Osteocyte (in vitro differentiated cells): ENCODE measurements at places on chromosomes 16 and 17. TPM values are rescaled to one million over a fixed set of nuclear protein-coding genes. Genes with fewer than 3 reads are reported as not detected.

GRCh38 chr17:73799781-73800627, 155.8 kb upstream of the SDK2 start:
- no peaks in the 10 kb centered on the region for H3K36me3 ChIP-seq
- DNase-seq = no peak
- peaks cover 5% of the 10 kb centered on the region for H3K4me1 ChIP-seq
- no peak overlapping the region for H3K4me3 ChIP-seq
- H3K27ac ChIP-seq = no peak overlapping the region

DNA sequence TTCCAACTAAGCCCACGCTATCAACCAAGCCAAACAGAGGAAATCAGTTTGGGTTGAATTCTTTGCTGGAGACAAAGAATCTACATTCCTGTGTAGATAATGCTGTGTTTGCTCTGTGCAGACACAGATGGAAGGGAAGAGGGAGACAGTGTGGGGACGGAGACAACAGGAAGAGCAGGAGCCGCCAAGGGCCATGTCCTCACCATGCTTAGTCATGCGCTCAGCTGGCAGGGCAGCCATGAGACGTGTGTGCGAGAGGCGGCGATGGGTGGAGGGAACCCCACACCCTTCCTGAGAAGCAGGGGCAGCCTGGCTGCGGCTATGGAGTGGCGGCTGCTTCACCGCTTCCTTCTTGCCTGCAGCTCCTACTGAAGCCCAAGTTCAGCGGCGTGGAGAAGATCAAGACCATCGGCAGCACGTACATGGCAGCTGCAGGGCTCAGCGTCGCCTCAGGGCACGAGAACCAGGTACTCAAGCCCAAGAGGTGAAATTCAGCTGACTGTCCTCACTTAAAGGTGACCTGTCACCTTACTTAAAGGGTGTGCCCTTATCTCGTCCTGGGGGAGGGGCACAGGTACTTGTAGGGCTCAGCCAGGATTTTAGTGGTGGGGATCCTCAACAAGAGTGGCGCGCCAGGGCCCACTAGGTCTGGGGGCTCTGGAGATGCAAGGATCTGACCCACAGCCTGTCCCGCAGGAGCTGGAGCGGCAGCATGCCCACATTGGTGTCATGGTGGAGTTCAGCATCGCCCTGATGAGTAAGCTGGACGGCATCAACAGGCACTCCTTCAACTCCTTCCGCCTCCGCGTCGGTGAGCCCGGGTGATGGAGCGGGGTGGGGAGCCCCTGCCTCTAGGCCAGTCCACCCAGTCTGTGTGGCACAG, 47.5 kb downstream of the ADCY7 start:
- no peak overlapping the region for H3K27ac ChIP-seq
- peak; percentile 83 for DNase-seq
- no peaks in the 10 kb centered on the region for H3K27me3 ChIP-seq
- H3K4me1 ChIP-seq = peaks cover 22% of the 10 kb centered on the region
- peaks cover 30% of the 10 kb centered on the region for H3K36me3 ChIP-seq

The MKS1 gene
- total RNA-seq = 21.5 and 24.1 TPM in 2 replicates

The RAB37 gene
- total RNA-seq = not detected in 2 replicates

The KCNJ12 gene
- total RNA-seq = 2.3 and 2.4 TPM in 2 replicates

GRCh38 chr17:82577300-82577699, 57.8 kb downstream of the FOXK2 start:
- peaks cover 19% of the 10 kb centered on the region for H3K36me3 ChIP-seq
- no peak overlapping the region for H3K4me3 ChIP-seq
- H3K4me1 ChIP-seq = no peaks in the 10 kb centered on the region
- no peak overlapping the region for H3K27ac ChIP-seq
- DNase-seq = no peak

DNA sequence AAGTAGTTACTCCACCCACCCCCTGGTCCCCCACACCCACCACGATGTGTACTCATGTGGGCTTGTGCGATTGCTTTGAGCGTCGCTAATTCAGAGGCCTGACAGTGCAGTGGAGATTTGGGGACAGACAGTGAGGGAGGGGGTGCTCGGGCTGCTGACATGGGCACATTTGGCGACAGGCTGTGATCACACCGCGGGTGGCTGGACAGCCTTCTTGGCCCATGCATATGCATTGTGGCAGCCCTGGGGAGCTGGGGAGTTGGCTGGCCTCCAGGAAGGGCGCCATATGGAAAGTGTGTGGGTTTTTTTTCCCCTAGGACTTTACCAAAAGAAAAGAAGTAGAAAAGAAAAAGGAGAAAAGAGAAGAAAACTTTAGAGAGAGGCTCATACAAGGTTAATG, 275.5 kb upstream of the N4BP1 start:
- H3K27me3 ChIP-seq = no peaks in the 10 kb centered on the region
- H3K4me3 ChIP-seq = no peak overlapping the region
- DNase-seq = no peak
- H3K4me1 ChIP-seq = no peaks in the 10 kb centered on the region

The LYRM9 gene
- total RNA-seq = 10.9 and 12.6 TPM in 2 replicates

GRCh38 chr16:72848028-72848400, 199.9 kb downstream of the ZFHX3 start:
- peaks cover 10% of the 10 kb centered on the region for H3K36me3 ChIP-seq
- H3K27me3 ChIP-seq = no peaks in the 10 kb centered on the region
- peaks cover 89% of the 10 kb centered on the region for H3K4me1 ChIP-seq
- H3K27ac ChIP-seq = peak overlapping the region; percentile 99
- H3K4me3 ChIP-seq = no peak overlapping the region

DNA sequence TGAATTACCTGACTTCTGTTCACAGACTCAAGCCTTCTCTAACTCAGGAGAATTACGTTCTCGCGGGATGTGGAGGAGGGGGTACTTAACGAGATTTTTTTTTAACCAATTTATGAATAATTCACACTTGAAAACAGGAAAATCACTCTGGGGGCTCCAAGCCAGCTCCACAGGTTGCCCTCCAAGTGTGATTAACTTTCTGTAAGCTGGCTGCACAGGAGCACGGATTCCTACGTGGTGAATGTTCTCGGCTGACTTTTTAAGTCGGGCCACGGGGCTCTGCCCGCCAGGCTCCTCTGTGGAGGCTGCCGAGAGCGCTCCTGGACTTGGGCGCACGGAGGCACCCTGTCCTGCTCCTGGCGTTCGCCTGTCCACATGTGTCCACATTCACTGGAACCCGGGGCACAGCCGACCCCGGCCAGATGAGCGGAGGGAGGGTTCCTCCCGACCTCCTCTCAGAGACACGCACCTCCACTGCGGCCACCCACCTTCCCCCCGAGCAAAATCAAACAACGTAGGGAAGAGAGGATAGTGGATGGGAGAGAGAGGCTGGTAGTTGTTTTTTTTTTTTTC, 147.1 kb upstream of the CHMP6 start:
- peaks cover 24% of the 10 kb centered on the region for H3K36me3 ChIP-seq
- H3K27ac ChIP-seq = no peak overlapping the region
- DNase-seq = no peak

DNA sequence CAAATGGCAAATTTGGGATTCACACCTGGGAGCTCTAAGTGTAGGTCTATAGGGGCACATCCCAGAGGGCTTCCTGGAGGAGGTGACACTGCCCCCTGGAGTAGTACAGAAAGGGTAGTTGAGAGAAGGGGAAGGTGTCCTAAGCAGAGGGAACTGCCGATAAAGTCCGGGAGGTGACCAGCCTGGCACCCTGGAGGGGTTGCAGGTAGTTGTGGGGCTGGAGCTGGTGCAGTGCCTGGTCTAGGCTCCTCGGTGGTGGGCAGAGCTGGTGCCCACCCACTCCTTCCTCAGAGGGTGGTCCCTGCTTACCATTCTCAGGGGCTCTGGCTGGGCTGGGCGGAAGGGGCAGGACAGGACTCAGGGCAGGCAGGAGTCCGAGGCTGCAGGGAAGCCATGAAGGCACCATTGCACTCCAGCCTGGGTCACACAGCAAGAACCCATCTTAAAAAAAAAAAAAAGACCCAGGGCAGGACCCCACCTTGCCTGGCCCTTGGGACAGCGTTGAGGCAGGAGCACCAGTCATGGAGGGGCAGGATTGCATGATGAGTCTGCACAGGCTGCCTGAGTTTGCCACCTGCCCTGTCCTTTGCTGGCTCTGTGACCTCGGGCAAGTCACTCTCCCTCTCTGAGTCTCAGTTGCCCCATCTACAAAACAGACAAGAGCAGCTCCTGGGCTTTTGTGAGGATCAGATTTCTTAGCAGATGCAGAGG, 43.8 kb downstream of the LAT start:
- H3K4me3 ChIP-seq = no peak overlapping the region
- DNase-seq = no peak
- H3K36me3 ChIP-seq = no peaks in the 10 kb centered on the region
- no peaks in the 10 kb centered on the region for H3K27me3 ChIP-seq
- H3K4me1 ChIP-seq = peaks cover 12% of the 10 kb centered on the region

- no peak overlapping the region for H3K27ac ChIP-seq
- H3K4me1 ChIP-seq = no peaks in the 10 kb centered on the region
- no peak overlapping the region for H3K4me3 ChIP-seq
- no peak for DNase-seq
- H3K27me3 ChIP-seq = no peaks in the 10 kb centered on the region
- no peaks in the 10 kb centered on the region for H3K36me3 ChIP-seq
These were observed 31.5 kb downstream of the WSCD1 start for GRCh38 chr17:6101706-6102105.

- H3K4me3 ChIP-seq = no peak overlapping the region
- no peak overlapping the region for H3K27ac ChIP-seq
- no peak for DNase-seq
- no peaks in the 10 kb centered on the region for H3K4me1 ChIP-seq
These were observed 7.5 kb downstream of the HID1 start for GRCh38 chr17:74964988-74965622.

DNA sequence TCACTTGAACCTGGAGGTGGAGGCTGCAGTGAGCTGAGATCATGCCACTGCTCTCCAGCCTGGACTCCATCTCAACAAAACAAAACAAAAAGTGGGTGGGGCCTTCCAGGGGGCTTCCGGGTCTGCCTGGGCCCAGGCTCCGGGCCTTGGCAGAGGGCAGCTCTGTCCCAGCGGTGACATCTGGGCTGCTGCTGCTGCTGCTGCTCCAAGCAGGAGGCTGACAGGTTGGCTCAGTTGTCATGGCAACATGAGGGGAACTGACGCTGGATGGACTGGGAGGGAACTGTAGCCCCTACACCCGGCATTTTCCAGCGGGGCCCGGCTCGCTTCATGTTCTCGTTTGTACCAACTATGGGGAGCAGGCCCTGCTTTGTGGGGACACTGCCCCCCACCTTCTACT, 4.0 kb downstream of the BAIAP3 start:
- H3K36me3 ChIP-seq = no peaks in the 10 kb centered on the region
- H3K27me3 ChIP-seq = peaks cover 24% of the 10 kb centered on the region
- no peak overlapping the region for H3K4me3 ChIP-seq

DNA sequence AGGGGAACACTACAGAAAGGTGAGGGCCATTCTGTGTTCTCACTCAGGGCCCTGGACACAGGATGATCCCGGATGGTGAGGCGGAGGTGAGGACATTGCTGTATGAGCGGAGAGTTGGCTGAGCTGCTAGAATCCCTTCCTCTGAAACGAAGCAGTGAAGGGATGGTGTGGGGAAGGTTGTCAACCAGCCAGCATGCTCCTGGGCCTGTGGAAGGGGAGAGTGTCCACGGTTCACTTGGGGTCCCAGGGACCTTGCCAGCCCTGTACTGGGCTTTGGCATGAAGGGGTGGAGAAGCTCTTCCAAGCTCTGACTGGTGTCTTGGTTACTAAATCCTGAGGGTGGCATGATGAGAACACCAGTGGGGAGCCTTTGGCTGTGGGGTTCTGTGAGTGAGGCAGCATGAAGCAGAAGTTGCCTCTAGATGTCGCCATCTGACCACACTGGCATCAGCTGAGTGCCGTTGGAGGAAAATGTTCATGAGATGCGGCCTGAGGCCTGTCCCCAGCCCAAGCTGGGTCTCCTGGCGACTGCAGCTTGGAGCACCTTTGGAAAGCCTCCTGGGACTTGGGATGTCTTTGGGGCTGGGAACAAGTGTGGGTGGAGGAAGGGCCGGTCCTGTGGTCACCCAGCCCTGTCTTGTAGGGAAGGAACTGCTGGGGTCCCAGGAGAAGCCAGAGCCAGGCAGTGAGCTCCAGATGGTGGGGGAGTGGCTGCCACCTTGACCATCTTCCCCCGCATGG, 14.8 kb downstream of the PDP2 start:
- H3K27me3 ChIP-seq = no peaks in the 10 kb centered on the region
- H3K4me3 ChIP-seq = no peak overlapping the region
- H3K36me3 ChIP-seq = peaks cover 4% of the 10 kb centered on the region
- no peak for DNase-seq
- peaks cover 11% of the 10 kb centered on the region for H3K4me1 ChIP-seq
- no peak overlapping the region for H3K27ac ChIP-seq

DNA sequence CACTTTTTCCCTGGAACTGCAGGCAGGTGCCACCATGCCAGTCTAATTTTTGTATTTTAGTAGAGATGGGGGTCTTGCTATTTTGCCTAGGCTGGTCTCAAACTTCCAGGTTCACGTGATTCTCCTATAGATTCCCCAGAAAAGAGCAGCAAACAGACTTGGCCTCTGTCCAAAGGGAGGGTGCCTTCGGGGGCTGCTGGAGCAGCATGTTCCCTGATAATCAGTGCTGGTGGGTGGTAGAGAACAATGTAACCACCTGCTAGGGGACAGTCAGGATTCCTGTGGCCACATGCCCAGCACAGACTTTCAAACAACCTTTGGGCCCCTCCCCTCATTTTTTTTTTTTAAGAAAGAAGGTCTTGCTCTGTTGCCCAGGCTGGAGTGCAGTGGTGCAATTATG, 14.2 kb upstream of the CCNF start:
- no peak overlapping the region for H3K27ac ChIP-seq
- H3K27me3 ChIP-seq = peaks cover 26% of the 10 kb centered on the region
- peaks cover 6% of the 10 kb centered on the region for H3K4me1 ChIP-seq
- H3K4me3 ChIP-seq = no peak overlapping the region

The TOM1L1 gene
- total RNA-seq = 33.9 and 34.6 TPM in 2 replicates

The NT5M gene
- 3.5 and 3.7 TPM in 2 replicates for total RNA-seq

DNA sequence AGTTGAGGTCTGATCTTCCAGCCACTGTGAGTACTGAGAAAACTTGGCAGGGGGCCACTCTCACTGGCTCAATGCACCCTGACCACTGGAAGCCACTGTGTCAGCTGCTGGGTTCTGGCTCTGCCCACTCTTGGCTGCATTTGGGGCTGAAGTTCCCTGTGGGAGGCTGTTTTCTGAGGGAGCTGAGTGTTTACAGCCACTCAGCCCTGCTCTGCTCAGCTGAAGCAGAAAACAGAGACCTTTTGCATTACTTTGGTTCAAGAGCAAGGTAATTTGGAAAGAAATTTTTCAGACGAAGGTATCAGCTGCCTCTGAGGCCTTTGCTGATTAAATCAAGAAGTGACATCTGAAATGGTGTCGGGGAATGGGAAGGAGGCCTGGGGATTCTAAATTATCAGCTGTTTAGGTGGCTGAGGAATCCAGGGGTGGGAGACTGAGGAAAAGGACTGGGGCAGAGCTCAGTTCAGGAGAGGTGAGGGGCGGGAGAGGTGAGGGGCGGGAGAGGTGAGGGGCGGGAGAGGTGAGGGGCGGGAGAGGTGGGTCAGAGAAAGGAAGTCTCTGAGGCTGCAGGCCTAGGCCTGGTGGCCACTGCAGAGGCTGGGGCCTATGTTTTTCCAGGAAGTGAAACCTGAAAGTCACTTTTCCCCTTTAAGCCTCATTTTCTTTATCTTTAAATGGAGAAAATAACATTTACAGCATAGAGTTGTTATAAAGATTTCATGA, at the start of gene ACSM5:
Gene ACSM5 (plus strand): TSS at position 137 of the 723 bp plus-strand sequence. CDS start 1,951 bp downstream, outside the sequence.
- H3K27me3 ChIP-seq = no peaks in the 10 kb centered on the region
- DNase-seq = no peak
- H3K4me1 ChIP-seq = peaks cover 5% of the 10 kb centered on the region
- H3K4me3 ChIP-seq = no peak within 1 kb of the TSS
- peak within 1 kb of the TSS; percentile 88 for H3K27ac ChIP-seq

GRCh38 chr16:10976634-10977033, 32.3 kb downstream of the CLEC16A start:
- peaks cover 18% of the 10 kb centered on the region for H3K4me1 ChIP-seq
- no peaks in the 10 kb centered on the region for H3K27me3 ChIP-seq
- H3K36me3 ChIP-seq = peaks cover 20% of the 10 kb centered on the region
- DNase-seq = no peak

The TRAF7 gene
- total RNA-seq = 78.1 and 84.9 TPM in 2 replicates
